ENCODE measurements at places on chromosomes 6 and 20.

DNA sequence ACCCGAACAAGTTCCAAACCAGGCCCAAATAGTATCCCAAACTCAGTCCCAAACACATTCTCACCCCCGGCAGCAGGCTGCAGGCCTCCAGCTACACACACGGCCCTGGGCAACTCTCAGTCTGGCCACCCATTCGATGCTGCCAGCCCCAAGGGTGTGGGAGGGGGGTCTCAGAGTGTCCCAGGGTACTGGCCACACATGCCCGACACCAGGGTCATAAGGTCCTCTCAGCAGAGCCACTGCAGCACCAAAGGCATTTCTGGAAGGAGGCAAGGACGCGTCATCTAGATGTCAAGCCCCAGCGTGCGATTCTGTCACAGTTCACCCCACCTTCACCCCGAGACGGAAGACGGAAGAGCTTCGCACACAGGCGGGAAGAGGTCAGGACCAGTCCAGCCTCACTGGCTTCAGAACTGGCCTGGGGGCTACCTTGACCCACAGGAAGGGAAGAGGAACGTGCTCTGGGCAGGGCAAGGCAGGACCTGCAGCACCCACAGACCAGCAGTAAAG, 9.5 kb downstream of the MYL9 start:
- DNase-seq: no peak

DNA sequence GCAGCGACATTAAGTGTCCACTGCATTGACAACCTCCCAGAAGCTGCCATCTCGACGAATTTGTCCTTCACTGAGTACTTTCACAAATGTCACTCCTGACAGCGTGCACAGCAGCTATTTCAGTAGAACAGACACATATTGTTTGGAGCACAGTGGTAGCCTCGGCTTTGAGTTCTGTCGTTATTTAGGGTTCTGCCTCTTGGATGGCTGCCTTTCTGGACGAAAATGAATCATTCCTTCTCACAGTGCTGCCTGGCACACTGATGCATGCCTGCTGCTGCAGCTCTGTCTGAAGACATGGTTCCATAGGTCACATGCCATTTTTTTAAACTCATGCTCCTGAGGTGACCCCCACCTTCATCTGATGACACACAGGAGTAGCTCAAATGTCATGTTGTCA, 477.0 kb downstream of the C6orf118 start:
- no peak for DNase-seq

GRCh38 chr20:45419188-45420091, 3.5 kb downstream of the PIGT start:
- DNase-seq: no peak

DNA sequence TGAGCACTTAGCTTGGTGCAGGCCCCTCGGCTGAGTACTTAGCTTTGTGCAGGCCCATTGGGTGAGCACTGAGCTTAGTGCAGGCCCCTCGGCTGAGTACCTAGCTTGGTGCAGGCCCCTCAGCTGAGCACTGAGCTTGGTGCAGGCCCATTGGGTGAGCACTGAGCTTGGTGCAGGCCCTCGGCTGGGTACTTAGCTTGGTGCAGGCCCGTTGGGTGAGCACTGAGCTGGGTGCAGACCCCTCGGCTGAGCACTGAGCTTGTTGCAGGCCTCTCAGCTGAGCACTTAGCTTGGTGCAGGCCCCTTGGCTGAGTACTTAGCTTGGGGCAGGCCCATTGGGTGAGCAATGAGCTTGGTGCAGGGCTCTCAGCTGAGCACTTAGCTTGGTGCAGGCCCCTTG, 387.1 kb downstream of the THBS2 start:
- peak; percentile 52 for DNase-seq

GRCh38 chr20:19256085-19256484, 43.6 kb downstream of the SLC24A3 start:
- no peak for DNase-seq

- DNase-seq: no peak
These were observed 128.3 kb upstream of the TBX18 start for GRCh38 chr6:84892671-84893070.

GRCh38 chr6:41624621-41625380, 13.5 kb upstream of the MDFI start:
- DNase-seq: no peak

- no peak for DNase-seq
These were observed 489.6 kb downstream of the BMP2 start for GRCh38 chr20:7257099-7257498.

DNA sequence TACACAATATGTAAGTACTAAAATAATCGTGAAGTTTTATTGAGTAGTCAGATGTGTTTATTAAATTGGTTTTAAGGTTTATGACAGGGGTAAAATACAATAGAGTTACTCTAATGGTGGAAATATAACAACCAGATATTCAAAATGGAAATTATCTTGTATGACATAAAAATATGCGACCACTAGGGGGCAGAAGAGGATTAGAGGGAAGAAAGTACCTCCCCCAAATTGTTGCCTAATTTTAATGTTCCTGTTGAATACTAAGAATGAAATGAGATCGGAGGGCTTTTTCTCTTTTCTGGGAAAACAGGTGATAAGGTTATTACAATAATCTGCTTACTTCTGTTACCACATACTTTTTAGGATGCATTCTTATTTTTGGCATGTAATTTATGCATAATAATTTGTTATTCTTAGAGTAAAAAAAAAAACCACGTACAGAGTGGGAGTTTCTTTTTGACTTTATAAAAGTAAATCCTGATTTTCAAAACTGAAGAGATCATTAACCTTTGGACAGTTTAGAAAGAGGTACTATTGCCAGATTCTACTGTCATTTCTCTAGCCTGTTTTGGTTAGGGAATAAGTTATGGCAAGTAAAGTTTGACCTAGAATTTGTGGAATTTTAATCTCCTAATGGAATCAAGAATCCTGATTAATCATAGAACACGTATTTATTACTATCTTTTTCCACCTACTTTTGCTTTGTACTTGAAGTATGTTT, 159.2 kb downstream of the CD109 start:
- no peak for DNase-seq

- DNase-seq: no peak
These were observed 1.3 kb upstream of the DNAH8 start for GRCh38 chr6:38713812-38714211.

DNA sequence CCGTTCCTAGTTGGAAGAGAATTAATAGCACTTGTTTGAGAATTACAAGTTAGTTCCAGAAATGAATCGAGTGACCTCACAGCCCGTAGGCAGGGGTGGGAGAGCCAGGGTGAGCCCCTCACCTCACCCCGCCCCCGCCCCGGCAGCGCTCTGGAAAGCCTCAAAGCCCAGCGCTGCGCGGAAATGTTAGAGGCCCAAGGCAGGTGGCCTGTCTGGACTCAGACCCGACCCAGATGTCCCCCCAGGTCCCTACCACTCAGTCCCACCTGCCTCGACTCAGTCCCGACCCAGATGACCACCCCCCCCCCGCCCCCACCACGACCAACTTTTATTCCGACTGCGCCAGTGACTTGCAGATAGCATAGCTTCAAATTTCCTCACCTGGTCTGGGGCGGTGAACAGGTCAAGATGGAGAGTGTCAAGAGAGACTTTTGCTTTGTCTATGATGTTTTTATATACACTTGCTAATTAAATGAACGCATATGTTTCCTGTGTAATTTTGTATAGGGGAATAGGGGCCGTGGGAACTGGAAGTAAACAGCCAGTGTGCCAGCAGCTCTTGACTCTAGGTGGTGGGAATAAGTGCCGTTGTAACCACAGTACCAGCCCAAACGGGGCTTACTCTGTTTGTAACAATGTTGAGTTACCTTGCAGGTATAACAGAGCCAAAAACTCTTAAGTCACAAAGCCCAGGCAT, 1.2 kb upstream of the PXDC1 start:
- no peak for DNase-seq

DNA sequence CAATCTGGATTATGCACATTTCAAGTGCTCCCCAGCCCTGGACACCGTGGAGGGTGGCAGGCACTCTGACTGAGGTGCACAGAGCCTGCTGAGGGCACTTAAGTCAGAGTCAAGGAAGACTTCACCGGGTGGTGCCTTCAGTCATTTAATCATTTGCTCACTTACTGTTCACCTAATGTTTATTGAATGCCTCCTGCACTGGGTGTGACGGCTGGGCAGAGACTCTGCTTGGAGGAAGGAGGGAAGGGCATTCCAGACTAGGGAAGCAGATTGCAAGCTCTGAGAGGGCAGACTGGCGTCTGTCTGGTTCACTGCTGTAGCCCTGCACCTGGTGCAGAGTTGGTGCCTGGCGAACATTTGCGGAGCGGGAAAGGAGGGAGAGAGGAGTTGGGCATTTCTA, 54.2 kb upstream of the FAM83D start:
- no peak for DNase-seq

DNA sequence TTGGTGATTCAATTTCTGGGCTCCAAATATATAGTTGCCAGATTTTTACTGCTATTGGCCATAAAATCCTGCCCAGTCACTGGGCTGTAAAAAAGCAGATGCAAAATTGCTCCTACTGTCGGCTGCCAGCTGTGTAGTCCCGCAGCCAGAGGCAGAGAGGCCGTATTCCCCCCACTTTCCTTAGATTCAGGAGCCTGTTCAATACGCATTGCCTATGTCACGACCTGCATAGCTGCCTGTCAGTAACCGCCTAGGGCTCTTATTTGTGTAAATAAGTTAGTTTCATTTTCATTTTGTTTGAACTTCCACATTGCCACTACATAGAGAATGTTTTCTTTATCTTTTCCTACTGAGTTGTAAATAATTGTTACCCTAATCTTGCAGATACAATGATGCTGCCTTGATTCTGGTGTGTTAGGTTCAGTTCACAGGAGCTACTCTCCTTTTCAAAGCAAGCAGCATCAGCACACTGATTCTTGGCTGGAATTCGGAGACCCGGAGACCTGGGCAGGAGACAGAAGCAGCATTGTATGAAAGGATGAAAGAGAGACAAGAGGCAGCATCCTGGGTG, 46.0 kb upstream of the UST start:
- peak; percentile 32 for DNase-seq

GRCh38 chr20:9241721-9242427, 173.0 kb downstream of the PLCB4 start:
- DNase-seq: no peak

DNA sequence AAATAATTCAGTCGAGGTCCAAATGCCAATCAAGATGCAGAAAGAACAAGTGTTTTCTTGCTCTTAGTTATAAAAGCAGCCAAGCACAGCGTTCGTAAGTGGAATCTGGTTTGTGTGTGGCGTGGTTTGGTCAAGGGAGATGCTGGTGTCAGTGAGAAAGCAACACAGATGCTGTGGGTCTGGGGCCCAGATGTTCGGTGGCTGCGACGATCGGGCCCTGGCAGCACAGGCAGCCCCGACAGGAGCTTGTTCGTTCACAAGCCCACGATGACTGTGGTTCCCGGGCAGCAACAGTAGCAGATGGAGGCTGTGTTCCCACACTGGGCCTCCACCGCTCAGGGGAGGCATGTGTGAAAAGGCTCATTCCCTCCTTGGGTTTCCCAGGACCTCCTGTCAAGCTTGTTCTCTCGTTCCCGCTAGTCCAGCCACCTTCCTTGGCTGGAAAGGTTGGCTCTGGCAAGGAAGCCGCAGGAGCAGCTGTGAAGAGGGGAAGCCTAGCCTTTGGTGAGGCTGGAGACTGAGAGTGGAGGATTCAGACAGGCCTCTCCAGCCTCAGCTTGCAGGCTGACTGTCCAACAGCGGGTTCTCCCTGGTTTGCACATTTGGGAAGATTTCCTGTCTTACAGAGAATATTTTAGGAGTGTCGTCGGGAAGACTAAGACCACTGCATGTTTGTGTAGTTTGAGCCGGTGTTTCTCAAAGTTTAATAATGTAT, 304.7 kb downstream of the QKI start:
- no peak for DNase-seq

DNA sequence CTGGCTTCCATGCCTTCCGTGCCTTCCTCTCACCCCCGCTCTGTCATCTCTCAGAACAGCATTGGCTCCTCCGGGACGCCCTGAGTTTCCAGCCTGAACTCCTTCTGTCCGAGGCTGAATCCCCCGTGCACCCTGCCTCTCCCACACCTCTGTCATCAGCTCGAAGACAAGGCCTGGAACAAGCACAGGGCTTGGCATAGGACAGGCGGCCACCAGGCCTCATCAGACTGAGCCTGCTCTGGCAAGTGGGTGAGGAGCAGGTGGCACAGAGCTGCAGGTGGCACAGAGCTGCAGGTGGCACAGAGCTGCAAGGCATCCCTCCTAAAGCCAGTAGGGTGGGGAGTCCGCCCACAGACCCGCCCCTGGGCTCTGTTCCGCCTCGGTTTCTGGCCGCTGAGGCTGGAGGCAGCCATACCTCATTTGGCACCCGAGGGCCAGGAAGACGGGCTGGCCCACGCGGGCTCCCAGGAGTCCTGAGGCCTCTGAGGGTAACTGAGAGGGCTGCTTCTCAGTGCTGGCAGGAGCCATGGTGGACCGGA, 60.2 kb downstream of the EZR start:
- no peak for DNase-seq

- DNase-seq: peak; percentile 92
These were observed at the start of gene LATS1 for GRCh38 chr6:149717588-149718458. LATS1 (minus strand) TSS chr6:149718101; CDS start chr6:149702126, 15,975 bp downstream.

DNA sequence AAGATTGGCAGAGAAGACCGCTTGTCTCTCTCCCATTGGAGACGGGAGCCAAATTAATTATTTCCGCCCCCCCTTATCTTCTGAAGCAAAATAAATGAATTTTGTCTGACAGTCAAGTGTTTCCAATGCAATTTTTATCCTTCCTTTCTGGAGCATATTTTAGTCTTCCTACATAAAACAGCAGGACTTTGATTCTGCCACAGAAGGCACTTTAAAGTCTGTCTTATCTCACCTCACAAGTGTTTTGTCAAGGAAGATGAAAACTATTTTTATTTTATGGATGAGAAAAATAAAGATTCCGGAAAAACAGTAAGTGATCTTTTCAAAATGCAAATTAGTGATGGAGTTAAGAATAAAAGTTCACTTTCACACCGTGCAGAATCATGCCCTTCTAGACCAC, 140.4 kb downstream of the OPRM1 start:
- no peak for DNase-seq
